Stimulated activated CD8-positive, alpha-beta memory T cell treated with anti-CD3 and anti-CD28 coated beads, Interleukin-12 subunit alpha, Interleukin-12 subunit beta, amount 100 ng/mL, for 4 hours (primary cell): ENCODE measurements at places on chromosomes 5 and 9.

DNA sequence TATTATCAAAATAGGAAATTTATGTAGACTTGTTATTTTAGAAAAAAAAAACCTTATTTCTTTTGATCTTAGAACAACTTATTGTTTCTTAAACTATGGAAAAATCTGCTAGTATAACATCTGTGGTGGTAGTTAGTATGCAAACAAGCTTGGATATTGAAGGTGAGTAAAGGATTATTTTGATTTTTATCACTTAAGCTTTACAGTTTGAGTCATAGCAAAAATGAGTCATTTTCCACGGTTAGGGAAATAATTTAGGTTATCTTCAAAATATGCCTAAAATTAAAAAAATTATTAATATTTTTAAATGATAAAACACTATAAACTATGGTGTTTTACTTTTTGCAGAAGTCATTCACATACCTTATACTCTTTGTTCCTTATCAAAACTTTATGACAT is 107.2 kb upstream of the DHFR start:
- no peak for DNase-seq

DNA sequence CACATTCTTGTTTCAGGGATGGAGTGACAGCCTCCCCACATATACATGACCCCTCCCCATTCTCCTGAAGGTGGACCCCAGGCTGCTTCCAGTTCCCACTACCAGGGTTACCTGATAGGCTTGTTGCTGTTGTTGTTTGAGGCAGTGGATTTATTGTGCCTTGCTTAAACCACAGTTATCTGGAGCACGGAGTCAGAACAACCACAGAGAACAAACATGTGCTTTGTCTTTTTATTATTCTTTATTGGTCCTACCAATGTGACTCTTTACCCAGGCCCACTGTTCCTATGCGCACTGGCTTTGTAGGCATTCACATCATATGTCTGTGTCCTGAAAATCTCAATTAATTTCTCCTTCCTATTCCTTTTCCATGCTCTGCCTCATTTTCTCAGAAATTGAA is 41.2 kb upstream of the IPPK start:
- no peak for DNase-seq

DNA sequence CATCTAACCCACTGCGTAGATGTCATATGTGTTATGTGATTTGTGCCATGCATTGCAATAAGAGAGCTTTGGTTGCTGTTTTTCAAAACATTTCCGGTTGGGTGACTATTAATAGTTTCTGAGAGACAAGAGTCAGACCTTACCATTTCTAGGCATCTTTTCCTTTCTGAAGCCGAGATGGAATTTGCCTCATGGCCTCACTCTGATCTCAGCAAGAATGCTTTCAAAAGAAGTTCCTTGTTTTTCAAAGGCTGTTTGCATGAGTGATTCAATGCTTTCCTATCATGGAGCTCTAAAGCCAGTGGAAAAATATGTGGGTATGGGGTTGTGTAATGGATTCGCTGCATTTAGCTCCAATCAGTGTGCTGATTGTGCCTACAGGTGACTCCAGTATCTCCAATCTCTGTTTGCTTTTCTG is 203.1 kb upstream of the PPP1R2B start:
- no peak for DNase-seq

DNA sequence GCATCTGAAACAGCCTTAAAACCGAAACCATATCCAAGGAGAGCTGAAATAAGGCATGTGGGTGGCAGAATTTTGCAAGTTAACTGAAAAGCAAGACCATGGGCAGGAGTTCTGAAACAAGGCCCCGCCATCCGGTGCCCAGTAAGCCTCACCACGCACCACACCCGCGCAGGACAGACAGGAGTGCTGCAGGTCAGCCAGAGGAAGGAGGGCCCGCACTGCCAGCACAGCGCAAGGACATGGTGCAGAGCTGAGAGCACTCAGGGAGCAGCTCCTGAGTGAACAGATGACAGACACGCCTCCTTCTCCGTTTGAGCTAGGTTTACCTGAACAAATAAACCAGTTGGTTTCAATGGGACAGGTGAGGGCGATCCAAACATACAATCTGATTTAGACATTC is 16.5 kb upstream of the ISCA1 start:
- DNase-seq: no peak

DNA sequence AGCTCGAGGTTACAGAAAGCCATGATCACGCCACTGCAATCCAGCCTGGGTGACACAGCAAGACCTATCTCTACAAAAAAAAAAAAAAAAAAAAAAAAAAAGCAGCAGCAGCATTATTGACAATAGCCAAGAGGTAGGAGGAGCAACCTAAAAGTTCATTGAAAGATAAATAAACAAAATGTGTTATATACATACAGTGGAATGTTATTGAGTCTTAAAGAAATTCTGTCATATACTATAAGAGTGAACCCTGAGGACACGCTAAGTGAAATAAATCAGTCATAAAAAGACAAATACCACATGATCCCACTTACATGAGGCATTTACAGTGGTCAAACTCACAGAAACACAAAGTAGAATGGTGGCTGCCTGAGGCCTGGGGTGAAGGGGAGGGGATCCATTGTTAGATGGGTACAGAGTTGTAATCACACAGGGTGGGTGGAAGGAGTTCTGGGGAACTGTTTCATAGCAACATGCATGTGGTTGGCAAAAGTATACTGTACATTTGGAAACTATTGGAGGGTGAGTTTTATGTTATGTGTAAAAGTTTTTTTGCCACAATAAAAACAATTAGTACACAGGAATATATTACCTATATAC is 77.2 kb downstream of the MLLT3 start:
- DNase-seq: no peak

DNA sequence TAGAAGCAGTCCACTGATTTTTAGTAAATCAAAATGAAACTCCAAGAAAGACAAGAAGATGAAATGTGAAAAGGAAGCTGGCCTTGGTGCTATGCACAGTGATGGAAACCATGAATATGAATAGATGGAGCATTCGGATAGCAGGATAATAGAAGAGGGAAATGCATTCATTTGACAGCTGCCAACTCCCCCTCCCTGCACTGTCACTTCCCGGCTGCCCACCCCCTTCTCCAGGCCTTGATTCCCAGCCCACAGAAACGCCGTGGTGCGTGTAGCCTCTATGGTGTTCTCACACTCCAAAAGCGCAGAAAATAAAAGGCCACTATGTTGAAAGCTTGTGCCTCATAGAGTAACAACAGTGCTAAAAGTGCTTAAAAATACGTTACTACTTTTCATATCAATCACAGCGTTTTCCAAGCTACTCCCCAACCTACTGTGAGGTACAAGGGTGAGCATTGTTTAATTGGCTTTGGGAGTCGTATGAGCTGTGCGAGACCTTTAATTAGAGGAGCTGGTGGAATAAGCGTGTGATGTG is 26.1 kb upstream of the IFNK start:
- DNase-seq: no peak

- DNase-seq: no peak
These were observed 19.9 kb upstream of the ZSWIM6 start for GRCh38 chr5:61311836-61312808.

DNA sequence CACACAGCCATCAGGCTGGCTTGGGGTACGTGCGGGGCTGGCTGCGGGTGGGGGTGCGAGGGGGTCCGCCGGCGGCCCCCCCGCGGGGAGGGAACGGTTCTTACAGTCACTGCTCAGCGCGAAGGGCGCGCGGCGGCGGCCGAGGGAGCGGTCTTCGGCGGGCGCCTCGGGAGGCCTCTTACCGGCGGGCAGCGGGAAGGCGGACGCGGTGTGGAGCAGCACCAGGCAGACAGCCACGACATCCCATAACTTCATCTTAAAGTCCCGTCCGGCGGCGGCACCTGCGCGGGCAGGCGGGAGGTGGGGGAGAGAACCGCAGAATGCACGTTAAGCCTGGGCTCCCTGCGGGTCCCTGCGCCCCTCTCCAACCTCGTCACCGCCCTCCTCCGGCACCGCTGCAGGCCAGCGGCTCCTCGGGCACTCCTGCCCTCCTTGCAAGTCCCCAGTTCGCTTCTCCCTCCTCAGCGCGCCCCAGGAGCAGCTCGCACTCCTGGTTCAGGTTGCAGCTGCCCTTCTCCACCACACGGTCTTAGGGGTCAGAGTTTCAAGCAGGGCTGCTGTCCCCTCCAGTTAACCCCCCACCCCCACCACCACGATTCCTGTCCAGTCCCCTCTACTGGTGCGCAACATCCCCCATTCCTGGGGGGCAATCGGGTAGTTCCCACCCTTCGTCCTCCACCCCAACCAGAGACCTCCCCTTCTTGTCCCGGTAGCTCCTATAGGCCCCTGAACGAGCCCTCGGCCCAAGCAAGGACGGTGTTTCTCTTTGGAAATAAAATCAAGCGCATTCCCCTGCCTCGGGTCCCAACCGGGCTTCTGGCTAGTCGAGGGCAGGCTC is 5.1 kb downstream of the GDNF start:
- DNase-seq: no peak

DNA sequence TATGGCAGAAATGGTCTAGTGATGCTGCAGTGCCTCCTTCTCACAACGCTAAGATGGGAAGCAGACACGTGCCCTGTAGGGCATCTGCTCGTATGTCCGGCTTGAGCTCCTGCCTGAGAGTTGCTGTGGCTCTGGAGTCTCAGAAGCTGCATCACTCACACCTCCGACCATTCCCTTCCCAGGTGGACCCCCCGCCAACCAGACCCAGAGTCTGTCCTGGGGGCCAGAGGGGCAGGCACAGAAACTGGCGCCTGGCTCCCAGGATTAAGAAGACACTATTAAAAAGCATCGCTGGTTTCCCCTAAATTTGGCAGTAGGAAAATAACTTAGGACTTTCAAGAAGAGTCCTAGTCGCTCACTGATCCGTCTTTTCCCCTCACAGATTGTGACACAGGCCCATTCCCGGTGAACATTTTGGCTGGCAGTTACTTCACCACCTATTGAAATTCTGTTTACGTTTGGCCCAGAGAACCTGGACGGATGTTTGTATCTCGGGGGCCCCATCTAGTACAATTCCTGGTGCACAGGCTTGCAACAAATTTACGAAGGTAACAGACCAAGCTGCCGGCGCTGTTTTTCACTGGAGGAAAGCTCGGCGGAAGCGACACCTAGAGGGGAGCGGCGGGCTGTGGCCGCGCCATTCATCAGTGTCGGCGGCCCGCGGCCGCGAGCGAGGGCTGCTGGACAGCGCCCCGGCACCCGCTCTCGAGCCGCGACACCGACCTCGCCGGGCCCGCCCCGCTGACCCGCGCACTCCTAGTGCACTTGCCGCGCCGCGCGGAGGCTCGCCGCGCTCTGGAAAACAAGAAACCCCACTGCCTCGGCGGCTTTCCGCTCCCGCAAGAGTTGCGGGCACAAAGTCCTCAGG is 1.6 kb downstream of the FSTL4 start:
- no peak for DNase-seq

DNA sequence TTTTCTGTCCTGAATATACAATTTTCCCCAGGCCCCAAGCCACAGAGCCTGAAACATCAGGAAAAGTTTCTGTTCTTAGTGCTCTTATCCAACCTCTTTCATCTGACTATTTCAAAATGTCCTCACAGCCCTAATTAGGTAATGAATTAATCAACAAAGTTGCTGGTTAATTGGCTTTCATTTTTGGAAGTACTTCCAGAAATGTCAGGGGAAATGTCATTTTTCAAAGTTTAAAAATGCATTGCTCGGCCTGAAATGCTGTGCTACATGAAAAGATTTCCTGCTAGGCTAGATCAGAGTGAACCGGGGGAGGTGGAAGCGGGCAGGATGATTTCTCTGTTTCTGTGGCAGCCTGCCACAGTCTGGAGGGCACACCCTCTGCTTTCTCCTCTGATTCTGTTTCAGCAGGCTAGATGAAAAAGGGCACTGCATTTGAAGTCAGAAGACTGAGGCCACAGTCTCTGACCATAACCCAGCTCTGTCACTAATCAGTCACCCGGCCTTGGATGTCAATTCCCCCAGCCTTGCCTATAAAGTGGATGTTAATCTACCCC is 55.9 kb upstream of the BARX1 start:
- no peak for DNase-seq

DNA sequence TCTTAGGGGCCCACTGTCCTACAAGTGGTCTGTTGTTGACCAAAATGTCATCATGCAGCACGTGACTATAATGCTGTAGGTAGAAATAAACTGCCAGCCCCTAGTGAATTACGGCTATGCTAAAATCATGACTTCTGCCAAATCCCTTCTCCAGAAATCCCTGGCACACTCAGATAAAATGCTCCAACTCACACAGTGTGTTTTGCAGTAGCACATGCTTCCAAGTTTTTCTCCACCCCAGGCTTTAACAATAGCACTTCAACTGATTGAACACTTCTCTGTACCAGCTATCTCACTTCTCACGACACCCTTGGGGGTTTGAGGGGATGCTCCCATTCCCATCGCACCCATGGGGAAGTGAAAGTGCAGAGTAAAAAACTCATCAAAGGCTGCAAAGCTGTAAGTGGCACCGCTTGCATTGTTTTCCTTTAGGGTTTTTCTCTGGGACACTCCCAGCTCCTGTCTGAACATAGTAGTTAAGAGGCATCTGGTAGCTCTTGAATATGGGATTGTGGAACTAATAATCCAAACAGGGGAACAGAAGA is 151.0 kb upstream of the SLC24A2 start:
- DNase-seq: no peak

GRCh38 chr9:27352457-27353165 is 55.7 kb upstream of the EQTN start:
- DNase-seq: no peak

GRCh38 chr9:93097511-93098201 is 1.6 kb downstream of the CARD19 start:
- no peak for DNase-seq

DNA sequence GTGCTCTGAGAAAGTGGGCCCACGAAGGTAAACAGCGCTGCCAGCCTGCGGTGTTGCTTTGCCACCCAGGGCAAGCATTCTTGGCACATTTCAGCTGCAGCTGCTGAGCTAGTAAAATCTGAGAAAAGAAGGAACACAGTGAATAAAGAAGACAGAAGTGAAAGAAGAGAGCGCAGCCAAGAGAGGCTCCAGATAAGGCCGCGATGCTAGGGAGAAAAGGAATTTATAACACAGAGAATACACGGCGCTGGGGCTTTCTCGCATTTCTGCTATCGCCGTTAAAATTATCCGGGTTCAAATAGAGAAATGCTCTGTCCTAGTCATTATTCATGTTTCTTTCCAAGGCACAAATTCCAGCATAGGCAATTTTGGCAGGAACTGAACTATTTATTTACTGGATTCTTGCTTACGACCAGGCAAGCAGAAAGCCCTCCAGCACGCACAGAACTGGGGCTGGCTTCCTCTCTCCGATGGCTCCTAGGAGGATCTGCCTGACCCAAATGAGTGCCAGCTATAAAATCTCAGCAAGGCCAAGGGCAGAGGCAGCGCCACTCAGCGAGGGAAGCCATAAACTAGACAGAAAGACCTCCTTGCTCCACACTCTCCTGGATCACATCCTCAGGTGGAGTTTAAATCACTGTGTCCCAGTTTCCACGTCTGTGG is 111.2 kb downstream of the ATPSCKMT start:
- no peak for DNase-seq

GRCh38 chr5:15510831-15511230 is 10.9 kb downstream of the FBXL7 start:
- DNase-seq: no peak

DNA sequence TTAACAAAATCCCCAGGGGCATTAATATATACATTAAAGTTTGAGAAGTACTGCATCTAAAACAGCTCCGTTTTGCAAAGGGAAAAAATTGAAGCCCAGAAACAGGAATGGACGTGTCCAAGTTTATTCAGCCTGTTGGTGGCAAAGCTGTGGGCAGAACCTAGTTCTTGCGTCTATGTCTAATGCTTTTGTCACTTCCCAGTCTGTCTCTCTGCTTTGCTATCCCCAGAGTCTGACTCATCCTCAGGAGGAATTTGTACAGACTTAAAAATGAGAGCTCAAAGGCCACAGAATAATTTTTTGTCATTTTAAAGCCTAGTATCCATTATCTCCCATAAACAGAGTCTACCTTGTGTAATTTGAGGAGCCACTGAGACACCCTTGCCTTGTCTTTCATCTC is 330.9 kb upstream of the GRIA1 start:
- no peak for DNase-seq
